Stimulated activated CD8-positive, alpha-beta memory T cell treated with anti-CD3 and anti-CD28 coated beads, Interleukin-15, amount 100 ng/mL, for 24 hours (primary cell): ENCODE measurements at places on chromosomes 1 and 21.

GRCh38 chr1:151372058-151372934 is at the start of gene SELENBP1:
SELENBP1 (minus strand) TSS chr1:151372705; CDS start chr1:151372641, 64 bp downstream.
- DNase-seq = no peak

DNA sequence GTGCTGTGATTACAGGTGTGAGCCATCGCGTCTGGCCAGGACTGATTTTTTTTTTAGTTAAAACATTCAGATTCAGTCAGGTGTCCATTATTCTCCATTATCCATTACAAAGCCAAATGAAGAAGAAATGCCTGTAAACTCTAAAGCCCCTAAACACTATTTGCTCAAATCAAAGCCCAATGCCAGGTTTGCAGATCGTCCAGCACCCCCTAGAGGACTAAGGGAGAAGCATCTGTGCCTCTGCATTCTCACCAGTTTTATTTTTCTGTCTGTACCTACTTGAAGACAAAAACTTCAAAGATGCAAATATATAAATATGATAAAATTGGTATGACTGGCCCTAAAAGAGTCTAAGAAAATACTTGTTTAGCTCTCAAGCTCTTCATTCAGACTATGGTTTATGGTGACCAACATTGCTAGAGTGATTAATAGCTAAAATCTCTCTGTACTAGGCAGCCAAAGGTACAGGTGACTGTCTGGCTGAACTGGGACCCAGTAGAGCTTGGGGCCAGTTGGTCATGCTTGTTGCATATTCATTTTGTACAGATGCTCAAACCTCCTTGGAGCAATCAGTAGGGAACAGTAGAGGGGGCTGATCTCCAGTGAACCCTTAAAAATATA is 138.4 kb downstream of the SYT2 start:
- no peak for DNase-seq

GRCh38 chr1:23784846-23785245 is 6.1 kb upstream of the LYPLA2 start:
- DNase-seq = no peak

GRCh38 chr21:41045534-41046268 is 122.3 kb upstream of the BACE2 start:
- DNase-seq = no peak

DNA sequence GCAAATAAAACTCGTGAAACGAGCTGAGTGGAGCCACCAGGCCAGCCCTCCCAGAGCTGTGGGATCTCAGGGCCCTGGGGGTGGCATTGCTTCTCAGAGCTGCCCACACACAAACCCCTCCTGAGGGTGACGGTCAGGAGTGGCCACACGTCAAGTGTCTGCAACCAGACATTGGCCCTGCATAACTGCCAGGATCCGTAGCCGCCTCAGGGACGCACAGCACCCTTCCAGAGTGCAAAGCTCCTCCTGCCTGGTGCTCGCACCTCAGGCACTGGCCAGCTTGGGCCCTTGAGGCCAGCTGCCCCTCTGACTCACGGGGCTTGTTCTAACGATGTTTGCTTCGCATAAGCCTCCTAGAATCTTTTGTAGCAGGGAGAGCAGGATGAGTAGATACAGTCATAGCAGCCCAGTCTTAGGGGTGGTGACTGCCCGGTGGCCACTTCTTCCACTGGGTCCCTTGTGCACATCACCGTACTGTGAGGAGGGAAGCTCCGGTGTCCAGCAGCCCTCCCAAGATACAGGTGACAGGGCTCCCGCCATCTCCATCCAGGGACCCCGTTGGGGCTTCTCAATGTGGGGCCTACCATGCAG is 5.0 kb downstream of the WNT3A start:
- DNase-seq = no peak

DNA sequence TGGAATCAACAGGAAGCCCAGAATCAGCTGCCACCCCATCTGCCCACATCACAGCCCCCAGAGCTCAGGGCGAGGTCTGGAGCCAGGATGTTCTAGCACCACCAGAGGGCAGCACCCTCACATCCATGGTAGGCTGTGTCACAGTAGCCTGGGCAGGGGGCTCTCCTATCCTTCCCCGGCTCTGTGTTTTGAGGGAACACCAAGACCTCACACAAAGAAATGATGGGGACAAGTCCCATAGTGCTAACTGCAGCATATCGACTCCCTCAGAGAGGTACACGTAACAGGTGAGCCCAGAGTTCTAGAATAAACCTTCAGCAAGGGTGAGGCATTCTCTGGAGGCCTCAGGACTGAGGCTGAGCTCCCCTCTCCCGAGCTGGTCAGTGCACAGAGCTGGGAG is 2.3 kb upstream of the KCNC4 start:
- DNase-seq = peak; percentile 50

DNA sequence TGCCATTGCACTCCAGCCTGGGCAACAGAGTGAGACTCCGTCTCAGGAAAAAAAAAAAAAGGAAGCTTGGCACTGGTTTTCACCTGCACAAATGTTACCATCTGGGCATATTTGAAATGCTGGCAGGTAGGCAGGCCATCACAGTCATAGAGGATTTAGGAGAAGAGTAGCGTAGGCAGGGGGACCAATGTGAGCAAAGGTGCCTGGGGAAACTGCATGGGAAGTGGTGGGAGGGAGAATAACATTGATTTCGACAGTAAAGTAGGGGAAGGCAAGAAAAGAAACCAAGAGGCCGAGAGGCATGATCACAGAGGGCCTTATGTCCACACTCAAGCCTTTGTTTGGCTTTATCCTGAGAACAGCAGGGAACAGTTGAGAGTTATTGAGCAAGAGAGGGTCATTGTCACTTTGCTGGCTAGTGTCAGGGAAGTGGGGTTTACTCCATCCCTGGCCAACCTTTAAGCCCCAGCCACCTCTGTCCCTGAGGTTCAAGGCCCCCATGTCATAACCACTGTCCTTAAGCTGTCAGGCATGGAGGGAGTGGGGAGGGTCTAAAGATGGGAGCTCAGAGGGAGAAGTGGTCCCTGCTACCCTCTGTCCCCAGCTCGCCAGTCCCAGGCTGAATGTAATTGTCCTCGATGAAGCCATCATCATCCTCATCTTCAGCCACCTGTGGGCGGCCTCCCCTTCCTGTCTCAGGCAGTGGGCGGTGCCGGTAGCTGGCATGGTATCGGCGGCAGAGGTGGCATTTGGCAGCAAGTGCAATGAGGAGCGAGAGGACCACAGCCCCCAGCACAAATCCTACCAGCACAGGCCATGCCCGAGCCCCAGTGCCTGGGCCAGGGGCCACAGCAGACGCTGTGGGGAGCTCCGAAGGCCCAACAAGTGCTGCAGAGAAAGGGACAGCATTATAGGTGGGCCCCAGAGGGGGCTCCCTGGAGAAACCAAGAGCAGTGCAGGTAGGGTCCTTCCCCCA is 2.9 kb downstream of the C1orf210 start:
- DNase-seq = no peak

DNA sequence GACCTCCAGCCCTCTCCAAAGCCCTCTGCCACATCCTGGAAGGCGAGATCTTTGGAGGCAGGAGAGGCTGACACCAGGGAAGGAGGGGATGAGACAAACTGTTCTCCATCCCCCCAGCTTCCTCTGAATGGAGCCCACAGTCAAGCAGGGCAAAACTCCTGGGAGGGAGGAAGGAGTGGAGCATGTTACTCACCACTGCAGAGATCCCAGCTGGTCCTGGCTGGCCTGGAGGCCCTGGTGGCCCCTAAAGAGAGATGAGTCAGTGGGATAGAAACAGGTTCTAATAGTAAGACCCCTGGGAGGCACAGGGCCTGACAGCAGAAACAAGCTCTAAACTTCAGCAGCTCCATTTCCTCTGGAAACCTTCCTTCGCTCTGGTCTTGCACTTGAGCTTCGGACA is 14.0 kb upstream of the PEF1 start:
- no peak for DNase-seq

DNA sequence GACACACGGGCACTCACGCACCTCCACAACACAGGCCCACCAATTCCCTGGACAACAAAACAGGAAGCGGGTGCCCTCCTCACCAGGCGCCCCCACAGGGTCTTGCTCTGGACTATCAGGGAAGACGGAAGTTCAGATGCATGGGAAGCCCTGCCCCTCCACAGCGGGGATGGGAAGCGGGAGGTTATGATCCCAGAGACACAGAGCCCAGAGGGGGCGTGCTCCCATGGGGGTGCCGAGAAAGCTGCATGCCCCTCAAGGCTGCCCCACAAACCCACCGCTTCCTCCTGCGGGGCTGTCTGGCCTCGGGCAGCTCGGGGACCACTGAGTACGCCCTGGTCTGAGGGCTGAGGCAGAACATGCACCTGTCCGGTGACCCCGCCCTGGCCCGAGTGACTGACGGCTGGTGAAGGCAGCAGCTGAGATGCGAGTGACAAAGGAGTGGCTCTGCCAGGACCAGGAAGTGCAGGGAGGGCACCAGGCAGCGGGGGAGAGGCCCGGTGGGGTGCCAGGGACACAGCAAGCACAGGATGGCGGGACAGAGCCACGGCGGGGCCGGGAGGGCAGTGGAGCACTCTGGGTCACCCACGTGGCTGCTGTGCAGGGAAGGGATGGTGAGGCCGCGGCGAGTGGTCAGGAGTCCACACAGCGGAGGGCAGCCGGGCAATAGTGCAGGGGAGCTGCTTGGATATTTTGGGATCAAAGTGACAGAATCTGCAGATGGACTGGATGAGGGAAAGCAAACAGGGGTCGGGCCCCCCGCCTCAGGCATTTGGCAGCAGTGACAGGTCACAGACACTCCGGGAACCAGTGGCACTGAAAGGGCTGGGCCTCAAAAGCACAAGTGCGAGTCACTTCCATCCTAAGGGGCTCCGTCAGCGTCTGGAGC is 18.6 kb downstream of the NADK start:
- DNase-seq = no peak

DNA sequence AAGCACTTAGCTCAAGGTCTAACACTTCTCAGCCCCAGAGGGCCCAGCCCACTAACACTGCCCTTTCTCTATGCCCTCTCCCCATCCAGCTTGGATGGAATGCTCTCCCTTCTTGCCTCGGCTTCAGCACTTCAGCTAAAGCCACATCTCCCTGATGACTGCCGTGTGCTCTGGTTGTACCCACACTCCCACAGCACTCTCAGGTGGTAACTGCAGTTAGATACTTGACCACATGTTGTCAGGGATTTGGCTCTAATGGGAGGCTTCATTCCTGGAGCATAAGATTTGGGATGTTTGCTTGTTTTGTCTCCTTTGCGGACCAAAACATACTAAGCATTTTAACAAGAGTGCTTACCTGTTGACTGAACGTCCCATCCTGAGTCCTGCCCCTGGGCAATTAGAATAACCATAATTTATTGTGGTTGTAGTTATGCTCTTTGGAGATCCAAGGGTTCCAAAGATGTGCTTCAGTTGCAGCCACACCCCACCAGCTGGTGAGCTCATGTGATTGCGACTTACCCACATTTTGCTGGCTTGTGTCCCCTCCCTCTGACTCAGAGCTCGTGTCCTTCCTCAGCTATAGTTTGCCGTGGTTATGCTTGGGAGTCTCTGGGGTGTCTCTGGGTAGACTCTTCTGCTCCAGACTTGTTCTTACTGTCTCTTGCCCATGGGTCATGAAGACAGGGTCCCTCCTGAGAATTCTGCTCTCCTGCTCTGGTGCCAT is 7.7 kb upstream of the SLC26A9 start:
- DNase-seq = no peak

DNA sequence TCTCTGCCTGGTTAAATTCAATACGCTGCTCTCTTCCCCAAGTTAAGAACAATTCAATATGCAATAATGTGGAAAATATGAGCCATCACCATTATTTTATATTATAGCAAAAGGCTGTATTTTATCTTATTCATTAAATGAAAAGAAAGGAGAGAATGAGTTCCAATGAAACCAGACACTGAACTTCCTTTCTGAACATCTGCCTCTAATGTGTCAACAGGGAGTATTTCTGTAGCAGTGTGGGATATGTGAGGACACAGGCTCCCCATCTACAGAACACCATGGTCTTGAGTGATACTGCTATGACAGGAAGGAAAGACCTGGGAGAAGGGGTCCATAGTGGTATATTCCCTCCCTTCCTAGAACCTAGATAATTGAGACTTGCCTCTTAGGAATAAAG is 46.3 kb downstream of the CASQ2 start:
- DNase-seq = no peak

DNA sequence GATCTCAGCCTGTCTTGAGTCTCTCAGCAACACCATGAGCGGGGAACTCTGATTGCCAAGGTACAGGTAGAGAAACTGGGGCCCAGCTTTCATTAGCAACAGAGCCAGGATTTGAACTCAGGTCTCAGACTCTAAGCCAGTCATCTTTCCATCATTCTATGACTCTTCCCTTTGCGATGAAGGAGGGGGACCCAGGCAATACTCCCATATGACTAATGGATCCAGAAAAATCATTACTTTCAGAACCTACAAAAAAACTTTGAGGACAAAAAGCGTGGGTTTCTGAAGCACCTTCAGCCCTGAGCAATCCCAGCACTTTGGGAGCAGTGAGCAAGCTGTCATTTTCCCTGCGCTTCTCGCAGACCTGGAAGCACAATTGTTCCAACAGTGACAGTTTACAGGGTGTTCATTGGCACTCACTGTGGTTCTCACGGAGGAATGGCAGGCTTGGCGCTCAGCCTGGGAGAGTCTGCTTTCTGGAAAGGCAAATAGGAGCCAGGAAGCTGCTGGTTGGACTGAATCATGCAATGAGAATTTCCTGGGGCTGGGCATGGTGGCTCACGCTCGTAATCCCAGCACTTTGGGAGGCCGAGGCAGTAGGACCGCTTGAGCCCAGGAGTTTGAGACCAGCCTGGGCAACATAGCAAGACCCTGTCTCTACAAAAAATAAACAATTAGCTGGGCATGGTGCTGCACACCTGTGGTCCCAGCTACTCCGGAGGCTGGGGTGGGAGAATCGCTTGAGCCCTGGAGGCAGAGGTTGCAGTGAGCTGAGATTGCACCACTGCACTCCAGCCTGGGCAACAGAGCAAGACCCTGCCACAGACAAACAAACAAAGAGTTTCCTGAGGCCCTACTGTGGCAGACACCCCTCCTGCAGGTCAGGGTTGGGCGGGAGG is 40.1 kb downstream of the SLC2A7 start:
- DNase-seq = no peak

DNA sequence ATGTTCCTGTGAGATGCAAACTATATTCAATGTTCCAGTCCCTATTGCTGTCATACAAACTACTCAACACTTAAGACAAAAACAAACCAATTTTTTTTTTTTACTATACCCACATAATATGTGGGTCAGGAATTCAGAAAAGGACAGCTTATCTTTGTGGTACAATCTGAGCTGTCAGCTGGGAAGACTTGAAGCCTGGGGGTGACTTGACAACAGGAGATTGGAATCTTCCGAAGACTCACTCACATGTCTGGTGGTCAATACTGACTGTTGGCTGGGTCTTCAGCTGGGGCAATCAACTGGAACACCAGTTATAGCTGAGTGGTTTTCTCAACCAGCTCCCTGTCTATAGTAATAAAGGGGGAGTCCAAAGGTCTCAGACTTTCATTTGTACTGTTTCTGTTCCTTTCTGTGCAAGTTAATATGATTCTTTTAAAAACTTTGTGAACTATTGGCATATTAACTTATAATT is 81.7 kb upstream of the ATP1B1 start:
- DNase-seq = no peak

GRCh38 chr1:206495493-206496046 is 11.8 kb upstream of the RASSF5 start:
- no peak for DNase-seq

GRCh38 chr21:28644762-28645161 is 347.9 kb downstream of the LTN1 start:
- DNase-seq = no peak
